GM13977 (cell line): ENCODE measurements at places on chromosomes 3 and 15.
A peak's percentile ranks its signal among the peaks of the same experiment; 100 is the strongest.

- DNase-seq, result no peak
Observed at GRCh38 chr15:35080226-35080625, 4.9 kb downstream of the NANOGP8 start.

- no peak for DNase-seq
Observed at GRCh38 chr3:1087066-1087560, 5.7 kb upstream of the CNTN6 start.

DNA sequence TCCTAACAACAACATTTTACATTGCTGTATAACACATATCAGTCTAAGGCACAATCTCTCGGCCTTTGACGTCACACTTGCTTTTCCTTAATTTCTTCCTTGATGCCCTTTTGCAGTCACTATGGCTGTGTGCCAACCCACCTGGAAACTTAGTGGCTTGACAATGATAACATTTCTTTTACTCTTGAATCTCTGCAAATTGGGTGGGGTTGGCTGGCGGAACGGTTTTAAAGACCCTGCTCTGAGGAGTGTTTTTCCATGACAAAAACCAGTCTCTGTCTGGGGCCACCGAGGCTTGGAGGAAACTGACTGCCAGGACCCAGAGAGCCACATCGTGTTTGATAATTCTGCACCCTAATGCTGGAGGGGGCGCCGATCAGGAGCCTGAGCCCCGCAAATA, 115.6 kb downstream of the KLF13 start:
- no peak for DNase-seq

DNA sequence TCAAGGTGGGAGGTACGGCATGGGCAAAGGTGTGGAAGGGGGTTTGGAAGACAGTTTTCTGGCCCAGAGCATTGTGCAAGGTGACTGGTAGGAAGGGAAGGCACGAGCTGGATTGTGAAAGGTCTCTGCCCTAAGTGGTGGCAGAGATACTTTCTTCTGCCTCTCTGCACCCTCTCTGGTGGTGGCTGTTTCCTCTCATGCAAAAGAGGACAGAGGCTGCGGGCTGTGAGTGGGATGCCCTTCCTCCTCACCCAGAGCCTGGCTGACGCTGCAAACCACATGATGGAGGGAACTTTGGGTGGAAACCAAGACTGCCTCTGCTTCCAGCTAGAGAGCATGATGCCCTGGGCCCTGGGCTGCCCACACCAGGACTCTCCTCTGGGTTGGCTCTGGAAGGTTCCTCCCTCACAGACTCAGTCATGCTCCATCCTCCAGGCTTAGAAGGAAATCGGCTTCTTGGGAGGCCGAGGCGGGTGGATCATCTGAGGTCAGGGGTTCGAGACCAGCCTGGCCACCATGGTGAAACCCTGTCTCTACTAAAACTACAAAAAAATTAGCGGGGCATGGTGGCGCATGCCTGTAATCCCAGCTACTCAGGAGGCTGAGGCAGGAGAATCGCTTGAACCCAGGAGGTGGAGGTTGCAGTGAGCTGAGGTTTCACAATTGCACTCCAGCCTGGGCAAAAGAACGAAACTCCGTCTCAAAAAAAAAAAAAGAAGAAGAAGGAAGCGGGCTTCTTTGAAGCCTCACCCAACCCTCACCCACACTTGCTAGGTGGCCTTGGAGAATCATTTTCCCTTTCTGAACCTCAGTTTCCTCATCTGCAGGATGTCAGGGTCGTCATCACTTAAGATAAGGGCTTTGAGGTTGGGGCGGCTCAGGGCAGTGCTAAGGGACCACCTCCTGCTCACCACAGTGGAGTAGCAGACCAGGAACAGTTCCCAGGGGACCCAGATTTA, 8.3 kb downstream of the PSTPIP1 start:
- DNase-seq, result peak; percentile 51

GRCh38 chr3:110062716-110063115, 725.4 kb upstream of the DPPA4 start:
- no peak for DNase-seq

- DNase-seq, result peak; percentile 15
Observed at GRCh38 chr15:52730173-52730572, 51.0 kb upstream of the ATOSA start.

GRCh38 chr3:42490243-42490642, 12.2 kb upstream of the VIPR1 start:
- DNase-seq, result no peak

DNA sequence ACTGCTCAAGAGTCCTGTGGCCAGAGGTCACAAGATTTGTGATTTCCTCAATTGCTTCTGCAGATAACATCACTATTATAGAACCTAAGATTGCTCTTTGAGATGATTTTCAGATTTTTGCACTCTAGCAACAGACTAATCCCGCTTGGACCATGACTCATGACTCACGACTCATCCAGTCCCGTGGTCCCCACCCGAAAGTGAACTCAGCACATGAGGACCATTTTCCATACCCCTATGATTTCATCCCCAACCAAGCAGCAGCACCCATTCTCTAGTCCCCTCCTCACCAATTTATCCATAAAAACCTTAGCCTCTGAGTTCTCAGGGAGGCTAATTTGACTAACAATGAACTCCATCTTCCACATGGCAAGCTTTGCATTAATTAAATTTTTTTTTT, 106.3 kb upstream of the ALCAM start:
- DNase-seq, result no peak

DNA sequence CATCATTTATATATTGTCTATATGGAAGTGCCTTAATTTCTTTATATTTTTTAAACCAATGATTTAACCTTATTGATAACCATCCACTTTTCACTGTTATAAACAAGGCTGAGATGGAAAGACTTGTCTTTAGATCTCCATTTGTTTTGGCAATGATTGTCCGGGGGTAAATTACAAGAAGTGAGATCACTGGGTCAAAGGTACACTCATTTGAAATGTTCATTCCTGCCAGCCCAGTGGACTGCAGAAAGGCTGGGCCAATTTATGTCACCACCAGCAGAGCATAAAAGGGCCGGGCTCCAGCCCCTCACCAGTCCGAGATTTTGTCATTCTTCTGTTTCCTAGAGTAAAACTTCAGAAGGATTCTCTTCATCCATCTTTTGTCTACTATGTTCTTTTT, 93.6 kb upstream of the NEO1 start:
- no peak for DNase-seq

DNA sequence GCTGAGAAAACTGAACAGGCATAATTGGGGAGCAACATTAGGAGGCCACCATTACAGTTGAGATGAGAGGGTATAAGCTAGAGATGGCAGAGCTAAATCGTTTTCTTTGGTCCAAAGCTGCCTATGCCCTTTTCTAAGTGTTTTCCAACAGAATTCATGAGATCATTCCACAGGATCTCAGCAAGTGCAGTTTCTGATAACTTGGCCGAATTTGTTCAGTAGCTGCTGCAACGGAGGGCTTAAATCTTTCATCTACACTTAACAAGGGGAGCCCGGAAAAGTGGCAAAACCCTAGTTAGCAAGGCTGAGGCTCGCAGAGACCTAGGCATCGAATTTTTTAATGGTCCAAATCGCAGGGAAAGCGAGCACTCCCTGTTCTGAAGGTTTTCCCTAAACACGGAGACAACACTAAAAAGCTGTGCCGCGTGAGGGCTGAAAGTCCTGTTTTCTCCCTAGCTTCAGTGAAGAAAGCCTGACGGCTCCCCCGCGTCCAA, 531 bp upstream of the BLOC1S6 start:
- DNase-seq, result peak; percentile 12

GRCh38 chr3:184366619-184367289, 5.2 kb downstream of the POLR2H start:
- no peak for DNase-seq

DNA sequence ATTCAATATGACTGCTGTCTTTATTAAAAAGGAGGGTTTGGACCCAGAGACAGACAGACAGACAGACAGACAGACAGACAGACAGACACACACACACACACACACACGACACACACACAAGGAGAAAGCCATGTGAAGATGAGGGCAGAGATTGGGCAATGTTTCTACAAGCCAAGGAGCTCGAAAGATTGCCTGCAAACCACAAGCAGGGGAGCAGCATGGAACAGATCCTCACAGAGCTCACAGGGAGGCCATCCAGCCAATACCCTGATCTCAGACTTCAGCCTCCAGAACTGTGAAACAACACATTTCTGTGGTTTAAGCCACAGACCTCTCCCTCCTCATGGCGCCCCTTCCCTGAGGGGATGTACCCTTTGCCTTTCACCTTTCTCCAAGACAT, 35.8 kb upstream of the ABHD2 start:
- DNase-seq, result no peak

DNA sequence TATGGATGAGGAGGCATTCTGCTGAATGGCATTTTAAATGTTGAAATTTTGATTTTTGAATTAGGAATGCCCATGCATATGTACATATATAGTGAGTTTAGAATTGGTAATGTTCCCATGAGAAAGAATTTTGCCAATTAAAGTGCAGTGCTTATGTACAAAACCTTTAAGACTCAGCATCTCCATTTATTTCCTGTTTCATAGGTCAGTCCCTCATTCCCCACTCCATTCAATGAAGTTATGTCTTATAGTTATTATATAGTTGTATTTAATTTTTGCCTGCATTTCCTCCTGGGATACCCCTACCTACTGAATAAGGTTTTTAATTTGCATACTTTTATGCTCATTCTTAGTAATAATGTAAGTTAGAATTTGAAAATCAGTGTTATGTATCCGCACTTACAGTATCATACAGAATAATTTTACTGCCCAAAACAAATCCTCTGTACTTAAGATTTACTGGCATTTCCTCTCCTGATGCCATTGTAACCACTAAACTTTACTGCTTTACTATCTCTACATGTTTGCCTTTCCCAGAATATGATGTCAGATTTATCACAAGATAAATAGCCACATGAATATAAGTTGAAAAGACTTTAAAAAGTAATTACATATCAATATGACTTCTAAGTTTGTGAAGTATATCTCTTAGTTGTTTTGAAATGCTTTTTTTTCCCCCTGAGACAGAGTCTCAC, 389.1 kb upstream of the NDN start:
- no peak for DNase-seq

- no peak for DNase-seq
Observed at GRCh38 chr3:70999730-71000129, 583.8 kb downstream of the FOXP1 start.
